Tibial artery (tissue), 4 donors: ENCODE measurements at places on chromosomes 1 and 21.

DNA sequence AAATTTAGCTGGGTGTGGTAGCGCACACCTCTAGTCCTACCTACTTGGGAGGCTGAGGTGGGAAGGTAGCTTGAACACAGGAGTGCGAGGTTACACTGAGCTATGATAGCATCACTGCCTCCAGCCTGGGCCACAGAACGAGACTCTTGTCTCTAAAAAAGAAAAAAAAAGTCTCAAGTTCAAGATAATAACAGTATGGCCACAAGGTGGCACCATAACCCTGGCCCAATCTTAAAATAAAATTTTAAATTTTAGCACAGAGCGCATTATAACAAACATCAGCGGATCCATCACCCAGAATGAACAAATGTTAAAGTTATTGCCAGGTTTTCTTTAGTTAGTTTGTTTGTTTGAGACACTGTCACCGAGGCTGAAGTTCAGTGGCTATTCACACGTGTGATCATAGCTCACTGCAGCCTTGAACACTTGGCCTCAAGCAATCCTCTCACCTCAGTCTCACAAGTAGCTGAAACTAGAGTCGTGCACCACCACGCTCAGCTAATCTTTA is 2.9 kb upstream of the HTR6 start:
- DNase-seq: no peak

- no peak for DNase-seq
Measured at GRCh38 chr1:239868058-239868832, 223.4 kb upstream of the FMN2 start.

GRCh38 chr1:3000671-3001470 is 20.4 kb upstream of the ACTRT2 start:
- DNase-seq: peak; percentile 54

- DNase-seq: no peak
Measured at GRCh38 chr21:33434770-33435360, 31.7 kb downstream of the IFNGR2 start.

- DNase-seq: no peak
Measured at GRCh38 chr21:19850157-19850556, 1148.1 kb upstream of the NCAM2 start.

DNA sequence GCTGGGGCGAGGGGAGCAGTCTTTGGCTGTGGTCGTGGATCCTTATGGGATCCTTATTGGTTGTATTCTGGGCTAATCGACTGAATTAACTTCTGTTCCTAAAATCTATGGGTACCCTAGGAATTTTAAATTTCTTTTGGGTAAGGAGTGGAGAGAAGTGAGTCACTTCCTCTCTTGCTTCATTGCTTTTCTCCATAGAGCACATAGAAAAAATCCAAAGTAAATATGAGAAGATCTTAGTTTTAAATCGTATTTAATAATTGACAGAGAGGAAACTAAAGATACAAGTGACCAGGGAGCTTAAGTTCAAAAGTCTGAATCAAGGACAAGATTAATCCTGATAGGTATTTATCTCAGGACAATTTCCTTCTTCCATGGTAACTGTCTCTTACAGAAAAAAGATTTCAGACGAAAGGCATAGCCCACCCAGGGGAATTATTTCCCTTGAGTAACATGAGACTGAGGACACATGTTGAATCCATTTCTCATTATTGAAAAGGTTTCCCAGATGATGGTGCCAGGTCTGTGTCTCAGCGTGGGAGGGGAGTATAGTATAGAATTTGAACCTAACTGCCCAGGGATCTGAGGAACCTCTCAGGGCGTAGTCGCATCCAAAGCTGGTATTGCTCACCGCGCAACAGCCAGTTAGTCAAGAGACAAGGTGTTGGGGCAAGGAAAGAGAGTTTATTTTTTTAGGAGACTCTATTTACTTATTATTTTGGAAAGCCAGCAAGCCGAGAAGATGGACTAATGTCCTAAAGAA is 28.7 kb upstream of the FASLG start:
- DNase-seq: no peak

GRCh38 chr1:204623365-204623893 is 62.1 kb downstream of the LRRN2 start:
- no peak for DNase-seq

- no peak for DNase-seq
Measured at GRCh38 chr1:12034381-12034801, 15.1 kb downstream of the MIIP start.

GRCh38 chr1:32454726-32455125 is 10.1 kb upstream of the ZBTB8B start:
- no peak for DNase-seq

- DNase-seq: no peak
Measured at GRCh38 chr1:147613506-147613905, 56.8 kb downstream of the ACP6 start.

- no peak for DNase-seq
Measured at GRCh38 chr1:145926686-145927062, 610 bp downstream of the RBM8A start.

DNA sequence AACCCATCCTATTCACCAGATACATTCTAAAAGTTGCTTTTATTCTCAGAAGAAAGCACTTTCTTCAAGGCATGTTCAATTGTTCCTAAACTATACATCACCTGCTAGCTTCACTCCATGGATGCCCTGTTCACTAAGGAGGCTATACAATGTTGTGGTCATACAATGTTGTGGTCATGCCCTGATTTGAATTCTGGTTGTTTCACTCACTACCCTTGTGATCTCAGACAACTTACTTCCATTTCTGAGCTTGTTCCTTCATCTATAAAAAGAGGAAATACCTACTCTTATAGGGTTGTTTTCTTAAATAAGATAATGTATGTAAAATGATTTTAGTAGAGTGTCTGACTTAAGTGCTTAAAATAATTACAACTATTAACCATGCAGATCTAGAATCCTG is 19.7 kb downstream of the EDEM3 start:
- DNase-seq: no peak

DNA sequence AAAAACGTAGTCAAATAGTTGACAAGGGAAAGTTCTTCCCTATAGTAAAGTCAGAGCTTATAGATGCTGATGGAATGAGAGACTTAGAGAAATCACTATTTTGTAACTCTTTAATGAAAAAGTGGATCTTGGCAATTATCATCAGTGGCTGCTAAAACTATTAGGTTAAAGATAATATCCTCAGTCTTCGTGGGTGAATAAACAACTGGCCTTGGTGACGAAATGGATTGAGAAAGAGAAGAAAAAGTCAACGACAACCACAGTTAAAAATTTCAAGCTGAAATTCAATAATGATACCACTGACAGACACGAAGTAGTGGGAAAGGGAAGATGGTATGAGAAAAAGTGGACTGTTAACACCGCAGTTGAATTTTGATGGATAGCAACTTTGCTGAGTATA is 90.0 kb upstream of the GNG4 start:
- DNase-seq: no peak

GRCh38 chr1:201685485-201685884 is 143.5 kb upstream of the IPO9 start:
- no peak for DNase-seq

GRCh38 chr1:244680667-244681066 is 27.7 kb downstream of the DESI2 start:
- DNase-seq: peak; percentile 26

DNA sequence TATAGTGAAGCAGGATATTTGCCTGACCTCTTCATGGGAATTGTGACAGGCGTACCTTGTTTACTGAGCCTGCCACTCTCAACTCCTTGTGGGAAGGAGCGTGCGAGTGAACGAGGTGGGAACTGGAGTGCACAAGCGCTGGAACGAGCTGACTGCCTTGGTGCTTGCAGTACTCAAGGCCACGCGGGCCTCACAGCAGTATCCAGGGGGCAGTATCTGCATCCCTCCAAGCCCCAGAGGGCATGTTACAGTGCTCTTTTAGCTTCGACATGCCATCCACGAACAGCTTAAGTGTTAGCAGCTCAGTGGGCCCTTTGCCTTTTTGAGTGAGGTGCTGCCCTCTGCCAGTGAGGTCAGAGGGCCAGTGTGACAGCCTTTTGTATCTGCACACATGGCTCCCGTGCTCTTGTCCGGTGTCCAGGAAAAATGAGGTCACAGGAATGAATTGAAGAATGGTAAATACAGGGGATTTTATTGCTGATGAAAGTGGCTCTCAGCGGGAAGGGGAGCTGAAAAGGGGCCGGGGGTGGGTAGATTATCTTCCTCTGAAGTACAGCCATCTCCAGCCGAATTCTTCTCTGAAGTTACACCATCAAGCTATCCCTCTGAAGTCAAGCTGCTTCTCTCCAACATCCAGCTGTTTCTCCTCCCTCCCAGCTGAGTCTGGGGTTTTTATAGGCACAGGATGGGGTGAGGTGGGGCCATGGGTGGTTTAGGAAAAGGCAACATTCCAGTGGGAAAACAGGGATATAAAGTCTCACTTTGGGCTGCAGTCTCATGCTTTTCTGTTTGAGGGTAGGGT is 69.3 kb downstream of the EPB41 start:
- no peak for DNase-seq
